Stimulated activated CD4-positive, alpha-beta T cell treated with anti-CD3 and anti-CD28 coated beads, Interleukin-15, amount 100 ng/mL, for 1 hour (primary cell): ENCODE measurements at places on chromosomes 2 and 18.

GRCh38 chr2:71831193-71831577 is 316.5 kb downstream of the CYP26B1 start:
- no peak for DNase-seq

DNA sequence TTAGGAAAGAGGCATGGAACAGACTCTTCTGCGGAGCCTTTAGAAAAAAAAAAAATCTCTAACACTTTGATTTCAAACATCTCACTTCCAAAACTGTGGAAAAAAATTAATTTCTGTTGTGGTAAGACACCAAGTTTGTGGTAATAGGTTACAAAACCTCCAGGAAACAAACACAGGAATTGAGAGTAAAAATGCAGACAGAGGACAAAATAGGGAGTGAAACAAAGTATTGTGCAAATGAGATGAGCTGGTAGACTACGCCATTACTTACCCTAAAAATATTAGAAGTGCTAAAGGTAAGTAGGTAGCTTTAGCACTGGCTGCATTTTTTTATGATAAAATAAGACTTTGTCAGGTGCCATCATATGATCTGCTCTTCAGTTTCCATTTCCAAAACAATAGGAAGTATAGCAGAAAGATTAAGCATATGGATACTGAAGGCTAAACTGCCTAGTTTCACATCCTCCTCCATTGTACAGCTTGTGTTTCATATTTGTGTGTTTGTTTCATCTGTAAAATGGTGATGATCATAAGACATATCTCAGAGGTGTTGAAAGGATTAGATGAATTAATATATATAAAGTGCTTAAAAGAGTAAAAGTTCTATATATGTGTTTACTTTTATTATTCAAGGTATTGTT is 309.2 kb downstream of the NR4A2 start:
- DNase-seq, result no peak

DNA sequence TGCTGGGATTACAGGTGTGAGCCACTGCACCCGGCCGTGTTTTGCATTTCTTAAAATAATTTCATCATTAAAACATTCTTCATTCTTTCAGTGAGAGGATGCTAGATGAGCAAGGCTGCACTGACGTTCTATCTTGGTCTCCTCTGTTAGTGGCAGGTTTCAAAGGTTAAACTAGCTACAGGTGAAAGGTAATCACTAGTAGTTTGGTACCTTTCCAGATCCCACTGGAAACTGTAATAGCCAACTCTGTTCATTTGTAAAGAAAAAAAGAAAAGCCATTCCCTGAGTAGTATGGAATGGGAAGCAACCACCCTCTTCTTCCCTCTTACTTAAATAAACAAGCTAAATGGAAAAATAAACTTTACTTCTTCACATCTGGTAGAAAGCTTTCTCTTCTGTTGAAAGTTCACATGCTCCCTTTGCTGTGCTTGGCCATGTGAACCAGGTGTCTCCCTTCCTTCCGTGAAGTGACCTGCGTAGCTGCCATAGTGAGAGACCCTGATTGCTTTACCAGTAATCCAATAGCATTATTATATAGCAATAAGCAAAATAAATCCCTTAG is 94.0 kb downstream of the GREB1L start:
- no peak for DNase-seq

- DNase-seq, result no peak
Observed at GRCh38 chr2:186697536-186697935, 3.7 kb downstream of the FAM171B start.

GRCh38 chr2:189210250-189211087 is 30.9 kb upstream of the COL5A2 start:
- no peak for DNase-seq

GRCh38 chr2:120077896-120078295 is 65.0 kb downstream of the EPB41L5 start:
- DNase-seq, result no peak

- DNase-seq, result no peak
Observed at GRCh38 chr2:80238692-80239469, 65.7 kb downstream of the LRRTM1 start.

- DNase-seq, result no peak
Observed at GRCh38 chr18:79529296-79529695, 133.6 kb downstream of the NFATC1 start.

DNA sequence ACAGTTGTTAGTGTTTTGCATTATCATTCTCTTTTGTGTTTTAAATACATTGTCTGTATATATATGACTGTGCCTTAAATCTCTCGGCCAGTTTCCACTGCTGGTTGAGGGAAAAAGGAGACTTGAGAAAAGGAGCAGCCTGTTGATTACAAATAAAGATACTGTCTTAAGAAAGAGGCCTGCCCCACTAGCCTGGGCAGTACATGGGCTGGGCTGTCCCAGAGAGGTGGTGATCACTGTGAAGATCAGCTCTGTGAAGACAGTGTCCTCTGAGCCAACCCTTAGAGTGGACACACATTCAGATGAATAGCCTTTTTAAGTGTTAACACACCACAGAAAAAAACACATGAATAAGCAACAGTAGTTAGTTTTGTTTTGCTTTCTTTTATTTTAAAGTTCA is 10.0 kb upstream of the OTX1 start:
- no peak for DNase-seq

GRCh38 chr2:54373855-54374254 is 82.3 kb upstream of the SPTBN1 start:
- DNase-seq, result no peak

- no peak for DNase-seq
Observed at GRCh38 chr2:115294999-115295398, 852.6 kb downstream of the DPP10 start.

GRCh38 chr2:23385351-23385747 is 370 bp downstream of the KLHL29 start:
- DNase-seq, result no peak

- DNase-seq, result no peak
Observed at GRCh38 chr18:43310239-43310638, 32.9 kb upstream of the SYT4 start.

GRCh38 chr2:161269111-161269510 is 39.1 kb upstream of the PSMD14 start:
- DNase-seq, result no peak

- no peak for DNase-seq
Observed at GRCh38 chr2:106825161-106825560, 60.8 kb downstream of the ST6GAL2 start.
